ENCODE measurements at places on chromosomes 2 and 18. TPM values are rescaled to one million over a fixed set of nuclear protein-coding genes. Genes with fewer than 3 reads are reported as not detected.

The BCL2 gene
- total RNA-seq = 4.2 TPM

The CD207 gene
- not detected for total RNA-seq

The WDR75 gene
- total RNA-seq = 54.7 TPM

The ASPRV1 gene
- not detected for total RNA-seq

The SRD5A2 gene
- not detected for total RNA-seq

The ABCB6 gene
- total RNA-seq = 19.1 TPM

The MDH1B gene
- 0.42 TPM for total RNA-seq

DNA sequence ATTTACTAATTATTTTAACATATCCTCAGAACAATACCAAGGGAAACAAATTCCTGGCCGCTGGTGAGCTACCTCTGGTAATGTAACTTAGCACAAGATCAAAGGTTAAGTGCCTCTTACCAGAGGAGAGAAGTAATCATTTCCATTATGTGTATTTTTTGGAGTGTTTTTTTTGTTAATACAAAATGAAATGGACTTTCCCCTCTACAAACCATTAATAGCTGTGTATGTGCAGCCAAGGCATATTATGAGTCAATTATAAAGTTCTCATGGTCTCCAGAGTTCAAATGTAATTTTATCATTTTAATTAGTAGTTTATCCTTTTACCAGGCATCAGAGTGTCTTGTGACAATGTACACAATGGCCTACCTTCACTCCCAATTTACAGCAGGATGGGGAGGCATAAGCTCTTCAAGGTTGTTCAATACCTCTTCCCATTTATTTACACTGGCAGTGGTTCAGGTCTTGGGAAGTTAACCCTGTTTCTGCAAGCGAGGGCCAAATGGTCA is 242.2 kb downstream of the TGIF1 start:
- no peak for DNase-seq
- H3K4me1 ChIP-seq = peaks cover 17% of the 10 kb centered on the region

DNA sequence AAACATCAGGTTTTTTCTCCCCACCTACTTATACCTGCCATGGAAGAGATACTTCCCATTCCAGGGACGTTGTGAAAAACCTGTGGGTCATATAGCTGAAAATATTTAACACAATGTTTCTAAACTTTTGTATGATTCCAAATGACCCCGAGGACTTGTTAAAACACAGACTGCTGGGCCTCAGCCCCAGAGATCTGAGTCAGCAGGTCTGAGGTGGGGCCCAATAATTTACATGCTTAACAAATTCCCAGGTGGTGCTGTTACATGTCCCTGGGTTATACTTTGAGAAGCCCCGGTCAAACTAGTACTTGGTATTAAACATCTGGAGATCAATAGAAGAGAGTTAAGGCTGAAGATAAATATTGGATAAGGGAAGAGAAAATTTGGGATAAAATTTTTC is 71.4 kb upstream of the FRZB start:
- no peak for DNase-seq
- H3K4me1 ChIP-seq = no peaks in the 10 kb centered on the region
- no peak overlapping the region for H3K27ac ChIP-seq
- H3K27me3 ChIP-seq = no peaks in the 10 kb centered on the region

DNA sequence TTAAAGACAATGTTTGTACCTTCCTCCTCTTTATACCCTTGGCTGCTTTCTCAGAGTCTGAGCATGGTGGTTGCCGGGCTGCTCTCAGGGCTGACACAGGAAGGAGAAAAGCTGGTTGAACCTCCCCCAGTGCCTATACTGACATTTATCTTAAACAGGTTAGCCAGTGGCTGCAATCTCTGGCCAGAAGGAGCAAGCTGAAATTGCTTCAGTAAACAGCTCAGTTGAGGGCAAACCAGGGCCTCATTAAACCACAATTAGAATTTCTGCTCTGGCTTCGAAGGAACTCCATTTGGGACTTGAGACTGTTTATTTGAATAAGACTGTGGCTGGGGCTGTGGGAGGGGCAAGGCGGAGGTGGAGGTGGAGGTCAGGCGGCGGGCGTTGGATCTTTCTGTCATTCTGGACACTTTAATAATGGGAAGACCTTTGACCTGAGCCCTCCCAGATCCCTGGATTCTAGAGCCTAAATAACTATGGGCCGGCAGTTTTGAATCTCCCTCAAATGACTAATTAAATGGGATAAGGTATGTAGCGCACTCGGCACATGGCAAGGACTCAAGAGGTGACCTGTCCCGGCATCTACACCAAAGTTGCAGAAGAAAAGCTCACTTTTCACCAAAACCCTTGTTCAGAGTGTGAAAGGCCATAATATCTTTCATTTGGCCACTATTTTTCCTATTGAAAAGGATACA is 120.6 kb upstream of the MYCN start:
- no peaks in the 10 kb centered on the region for H3K27me3 ChIP-seq
- H3K4me3 ChIP-seq = no peak overlapping the region
- H3K27ac ChIP-seq = no peak overlapping the region

DNA sequence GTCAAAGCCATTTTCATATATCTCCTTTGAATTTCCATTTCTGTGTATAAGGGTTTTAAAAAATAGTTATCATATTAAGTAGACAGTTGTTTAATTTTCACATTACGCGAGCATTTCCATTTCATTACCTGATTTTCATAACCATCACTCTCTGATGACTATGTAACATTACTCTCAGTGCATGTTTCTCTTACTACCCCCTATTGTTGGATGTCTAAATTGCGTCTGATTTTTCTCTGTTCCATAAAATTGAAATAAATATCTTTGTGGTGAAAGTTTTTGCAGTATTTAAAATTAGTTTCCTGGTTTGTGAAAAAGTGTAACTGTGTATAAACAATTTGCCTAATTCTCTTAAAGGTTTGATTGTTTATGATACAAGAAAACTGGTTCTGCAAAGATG is 123.8 kb downstream of the MYO1B start:
- no peak for DNase-seq
- no peak overlapping the region for H3K4me3 ChIP-seq
- no peaks in the 10 kb centered on the region for H3K4me1 ChIP-seq
- H3K27me3 ChIP-seq = no peaks in the 10 kb centered on the region

- H3K4me3 ChIP-seq = no peak overlapping the region
- no peak overlapping the region for H3K27ac ChIP-seq
- no peaks in the 10 kb centered on the region for H3K27me3 ChIP-seq
- H3K36me3 ChIP-seq = no peaks in the 10 kb centered on the region
Observed at GRCh38 chr2:138724729-138725459, 55.3 kb downstream of the NXPH2 start.

DNA sequence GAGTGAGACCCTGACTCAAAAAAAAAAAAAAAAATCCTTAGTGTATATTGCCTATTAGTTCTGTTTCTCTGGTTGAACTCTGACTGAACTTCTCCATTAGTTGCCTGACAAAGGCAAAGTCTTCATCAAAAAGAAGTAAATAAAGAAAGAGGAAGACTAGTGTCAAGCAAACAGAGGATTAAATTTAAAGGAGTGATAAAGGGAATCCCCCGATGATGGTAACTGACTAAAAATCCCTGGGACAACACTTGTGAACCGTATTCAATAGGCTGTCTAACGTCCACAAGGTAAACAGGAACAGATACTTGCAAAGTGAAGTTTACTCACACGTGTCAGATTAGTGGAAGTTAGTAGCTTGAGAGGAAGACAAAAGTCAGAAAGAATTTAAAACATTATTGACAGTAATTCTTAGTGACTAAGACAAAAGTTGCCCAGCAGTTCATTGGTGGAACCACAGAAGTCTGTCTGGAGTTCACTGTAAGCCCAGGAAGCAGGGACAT is 26.2 kb upstream of the SPOPL start:
- H3K4me3 ChIP-seq = no peak overlapping the region
- H3K27me3 ChIP-seq = no peaks in the 10 kb centered on the region
- no peaks in the 10 kb centered on the region for H3K4me1 ChIP-seq
- no peak overlapping the region for H3K27ac ChIP-seq

- DNase-seq = peak; percentile 55
- H3K4me1 ChIP-seq = peaks cover 83% of the 10 kb centered on the region
- no peak overlapping the region for H3K4me3 ChIP-seq
- H3K27ac ChIP-seq = peak overlapping the region; percentile 41
- no peaks in the 10 kb centered on the region for H3K27me3 ChIP-seq
- peaks cover 19% of the 10 kb centered on the region for H3K36me3 ChIP-seq
Observed at GRCh38 chr2:216495656-216496055, 3.0 kb upstream of the RPL37A start.

DNA sequence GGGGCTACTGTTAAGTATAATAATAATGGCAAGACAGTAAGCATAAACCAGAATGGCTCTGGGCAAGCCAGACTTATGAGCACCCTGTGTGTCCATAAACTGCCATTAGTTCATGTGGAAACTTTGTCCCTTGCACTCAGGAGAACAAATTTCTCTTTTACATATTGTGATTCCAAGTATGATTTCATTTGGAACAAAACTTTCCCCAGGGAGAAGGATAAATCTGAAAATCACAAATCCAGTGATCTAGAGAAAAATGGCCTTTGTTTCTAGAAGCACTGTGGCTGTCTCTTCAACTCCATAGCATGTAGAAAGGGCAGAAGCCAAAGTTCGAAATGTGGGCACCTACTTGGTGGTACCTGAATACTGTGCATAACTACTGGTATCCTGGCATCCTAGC is 823.7 kb upstream of the SOX11 start:
- H3K36me3 ChIP-seq = no peaks in the 10 kb centered on the region
- H3K4me3 ChIP-seq = no peak overlapping the region

GRCh38 chr2:241317391-241317790 is 1.7 kb downstream of the SEPTIN2 start:
- no peaks in the 10 kb centered on the region for H3K27me3 ChIP-seq
- H3K4me3 ChIP-seq = peak overlapping the region; percentile 63
- DNase-seq = no peak
- H3K4me1 ChIP-seq = peaks cover 28% of the 10 kb centered on the region

DNA sequence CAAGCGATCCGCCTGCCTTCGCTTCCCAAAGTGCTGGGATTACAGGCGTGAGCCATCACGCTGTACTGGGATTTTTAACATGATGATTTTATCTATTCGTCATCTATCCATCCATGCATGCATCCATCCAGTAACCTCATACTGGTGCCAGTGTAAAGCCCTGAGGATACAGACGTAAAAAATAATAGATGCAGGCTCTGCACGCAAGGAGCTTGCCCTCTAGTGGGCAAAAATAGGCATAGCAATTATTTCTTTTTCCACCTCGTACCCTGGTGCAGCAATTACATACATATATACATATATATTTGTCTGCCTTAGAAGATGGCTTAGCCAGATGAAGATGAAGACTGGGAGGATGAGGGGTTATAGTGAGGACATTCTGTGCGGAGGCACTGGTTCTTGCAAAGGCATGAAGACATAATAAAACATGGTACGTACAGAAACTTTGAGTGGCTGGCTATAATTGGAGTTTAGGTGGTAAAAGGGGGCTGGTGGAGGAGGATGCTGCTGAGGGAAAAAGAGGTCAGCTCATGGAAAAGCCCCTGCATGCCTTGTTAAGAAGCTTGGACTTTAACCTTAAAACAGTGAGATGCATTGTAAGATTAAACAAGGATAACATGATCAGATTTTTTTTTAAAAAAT is 19.6 kb upstream of the RPIA start:
- no peaks in the 10 kb centered on the region for H3K27me3 ChIP-seq
- peak; percentile 46 for DNase-seq
- H3K4me3 ChIP-seq = no peak overlapping the region
- no peaks in the 10 kb centered on the region for H3K4me1 ChIP-seq

DNA sequence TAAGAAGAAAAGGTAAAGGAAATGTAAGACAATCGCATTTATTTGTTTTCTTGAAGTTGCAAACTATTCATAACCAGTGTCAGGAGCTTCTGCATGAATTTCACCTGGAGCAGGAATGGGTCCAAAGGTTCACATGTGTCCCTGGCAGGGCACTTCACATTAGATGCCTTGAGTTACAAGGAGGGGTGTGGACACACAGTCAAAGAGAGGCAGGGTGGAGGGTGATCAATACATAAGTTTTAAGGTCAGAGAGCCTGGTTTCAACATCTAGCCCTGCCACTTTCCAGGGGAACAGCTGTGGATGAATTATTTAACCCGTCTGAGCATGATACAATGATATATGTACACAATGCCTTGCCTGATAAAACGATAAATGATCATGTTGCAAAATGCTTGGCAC is 321.4 kb downstream of the CYP26B1 start:
- DNase-seq = no peak
- H3K27ac ChIP-seq = no peak overlapping the region
- H3K4me1 ChIP-seq = peaks cover 21% of the 10 kb centered on the region

- H3K4me3 ChIP-seq = no peak overlapping the region
- peaks cover 17% of the 10 kb centered on the region for H3K36me3 ChIP-seq
- no peaks in the 10 kb centered on the region for H3K27me3 ChIP-seq
- H3K4me1 ChIP-seq = no peaks in the 10 kb centered on the region
Observed at GRCh38 chr18:55387139-55387984, 200.6 kb downstream of the TCF4 start.

- H3K27me3 ChIP-seq = no peaks in the 10 kb centered on the region
- DNase-seq = no peak
Observed at GRCh38 chr18:33128581-33128980, 311.9 kb downstream of the CCDC178 start.

- H3K4me1 ChIP-seq = peaks cover 42% of the 10 kb centered on the region
- peaks cover 8% of the 10 kb centered on the region for H3K36me3 ChIP-seq
- peak overlapping the region; percentile 78 for H3K27ac ChIP-seq
- no peak for DNase-seq
- H3K4me3 ChIP-seq = no peak overlapping the region
Observed at GRCh38 chr2:240388471-240389301, 46.8 kb upstream of the GPC1 start.

- no peaks in the 10 kb centered on the region for H3K36me3 ChIP-seq
- no peaks in the 10 kb centered on the region for H3K27me3 ChIP-seq
- H3K4me1 ChIP-seq = peaks cover 23% of the 10 kb centered on the region
- H3K27ac ChIP-seq = 0 out of 2 replicates have a peak overlapping the region, but pooled peaks have one; percentile 6
Observed at GRCh38 chr2:121562269-121563176, 31.8 kb downstream of the RNU4ATAC start.

DNA sequence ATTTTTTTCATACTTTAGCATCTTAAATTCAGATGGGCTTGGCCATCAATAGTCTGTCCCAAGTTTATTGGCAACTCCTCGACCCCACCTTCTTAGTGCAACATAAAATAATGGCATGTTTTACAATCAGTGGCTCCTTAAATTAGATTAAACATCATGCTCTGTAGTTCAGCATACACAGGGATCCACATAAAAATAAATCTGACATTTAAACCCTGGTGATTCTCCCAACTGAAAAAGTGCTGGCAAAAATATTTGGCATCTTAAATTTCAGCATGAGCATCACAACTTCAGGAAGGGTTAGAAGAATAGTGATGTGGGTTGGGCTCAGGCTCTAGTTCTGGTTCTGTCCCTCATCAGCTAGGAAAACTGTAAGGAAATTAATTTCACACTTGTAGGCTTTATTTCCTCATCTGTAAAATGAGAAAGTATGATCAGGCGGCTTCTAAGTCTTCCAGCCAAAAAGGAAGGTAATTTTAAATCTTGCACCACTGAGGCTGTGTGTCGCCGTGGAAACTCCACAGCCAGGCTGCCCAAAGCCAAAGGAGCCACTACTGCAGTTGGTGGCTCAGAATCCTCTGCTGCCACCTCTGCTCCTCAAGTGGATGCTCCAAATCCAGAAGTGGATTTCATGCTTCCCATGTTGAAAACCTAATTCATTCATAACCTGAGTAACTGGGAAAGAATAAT is 17.6 kb upstream of the EPG5 start:
- H3K36me3 ChIP-seq = no peaks in the 10 kb centered on the region
- H3K4me3 ChIP-seq = no peak overlapping the region
- H3K27ac ChIP-seq = no peak overlapping the region
- H3K27me3 ChIP-seq = no peaks in the 10 kb centered on the region
- no peak for DNase-seq

Measured in SJSA1 (cell line).